AG04450 (cell line): ENCODE measurements at places on chromosomes 3 and 15.

GRCh38 chr15:35182841-35183479, 97.9 kb upstream of the NANOGP8 start:
- DNase-seq: no peak

- no peak for DNase-seq
These were observed 68.7 kb upstream of the ADAMTS9 start for GRCh38 chr3:64756398-64756986.

DNA sequence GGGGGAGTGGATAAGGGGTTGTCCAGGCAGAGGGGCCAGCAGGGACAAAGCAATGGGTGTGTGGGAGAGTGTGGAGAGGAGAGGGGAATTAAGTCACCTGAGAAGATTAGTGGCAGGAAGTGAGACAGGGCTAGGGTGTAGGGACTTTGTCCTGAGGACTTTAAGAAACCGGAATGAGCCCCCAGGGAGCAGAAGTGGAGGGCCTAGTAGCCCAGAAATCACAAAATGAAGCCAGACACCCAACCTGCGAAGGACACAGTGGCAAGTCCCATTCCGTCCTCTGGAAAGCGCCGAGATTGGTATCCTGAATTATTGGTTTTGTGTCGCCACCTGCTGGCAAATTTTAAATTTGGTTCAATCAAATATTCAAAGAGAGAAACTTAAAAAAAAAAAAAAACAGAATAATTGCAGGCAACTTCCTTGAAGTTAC, 78.0 kb upstream of the SLC25A36 start:
- DNase-seq: no peak

- DNase-seq: no peak
These were observed 257.7 kb upstream of the PROK2 start for GRCh38 chr3:72042397-72043203.

DNA sequence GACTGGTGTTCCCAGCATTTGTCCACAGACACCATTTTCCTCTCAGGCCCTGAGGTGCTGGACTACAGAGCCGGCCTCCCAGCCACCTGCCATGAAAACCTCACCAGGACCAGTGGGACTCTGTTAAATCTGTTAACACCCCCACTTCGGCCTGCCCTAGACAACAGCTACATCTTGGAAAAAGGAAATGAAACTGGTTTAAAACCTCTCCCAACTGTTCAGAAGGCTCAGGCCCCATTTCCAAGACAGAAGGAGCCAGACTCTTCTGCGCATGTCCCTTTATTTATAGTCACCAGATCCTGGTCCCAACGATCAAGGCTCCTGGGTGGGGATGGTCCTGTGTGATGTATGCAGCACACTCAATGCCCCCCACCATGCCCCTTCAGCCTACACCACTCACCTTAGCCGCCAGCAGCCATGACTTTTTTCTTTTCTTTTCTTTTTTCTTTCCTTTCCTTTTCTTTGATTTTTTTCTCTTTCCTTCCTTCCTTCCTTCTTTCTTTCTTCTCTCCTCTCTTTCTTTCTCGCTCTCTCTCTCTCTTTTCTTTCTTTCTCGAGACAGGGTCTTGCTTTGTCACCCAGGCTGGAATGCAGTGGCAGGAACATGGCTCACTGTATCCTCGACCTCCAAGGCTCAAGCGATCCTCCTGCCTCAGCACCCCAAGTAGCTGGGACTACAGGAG, 25.5 kb upstream of the FLNB start:
- DNase-seq: no peak

DNA sequence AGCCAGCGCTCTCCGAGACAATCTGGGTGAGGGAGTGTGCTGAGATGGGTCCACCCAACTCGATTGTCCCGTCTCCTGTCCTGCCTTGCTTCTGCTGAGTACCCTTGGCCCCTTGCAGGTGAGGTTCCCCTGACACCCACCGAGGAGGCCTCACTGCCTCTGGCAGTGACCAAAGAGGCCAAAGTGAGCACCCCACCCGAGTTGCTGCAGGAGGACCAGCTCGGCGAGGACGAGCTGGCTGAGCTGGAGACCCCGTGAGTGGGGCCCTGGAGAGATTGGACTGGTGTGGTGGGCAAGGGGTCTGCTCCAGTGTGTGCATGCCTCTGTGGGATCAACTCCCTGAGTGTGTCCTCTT, 23.6 kb downstream of the NBEAL2 start:
- no peak for DNase-seq

DNA sequence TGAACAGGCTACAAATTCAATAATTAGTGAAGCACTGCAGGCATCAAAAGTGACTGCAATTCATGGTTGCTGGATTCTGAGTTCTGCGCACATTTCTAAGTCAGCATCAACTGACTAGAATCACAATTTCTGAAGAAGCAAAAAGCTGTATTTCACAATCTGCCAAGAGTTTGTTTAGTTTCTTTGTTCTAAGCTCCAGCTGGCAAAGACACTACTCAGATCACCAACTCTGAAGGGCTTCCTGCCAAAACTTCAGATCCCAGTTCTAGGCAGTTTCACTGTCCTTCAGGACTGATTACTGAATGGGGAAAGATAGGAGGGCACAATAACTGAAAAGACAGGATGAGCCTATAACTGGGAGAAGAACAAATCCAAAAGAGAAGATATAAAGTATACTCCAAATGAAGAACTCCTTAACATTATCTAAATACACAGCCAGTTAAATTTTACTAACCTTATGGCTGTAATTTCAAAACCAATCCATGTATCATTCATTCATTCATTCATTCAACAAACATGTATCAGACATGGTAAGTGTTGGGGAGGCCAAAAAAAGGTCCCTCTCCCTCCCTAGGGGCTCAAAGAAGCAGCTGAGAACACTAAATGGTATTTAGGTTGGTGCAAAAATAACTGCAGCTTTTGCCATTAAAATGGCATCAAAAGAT, 17.1 kb downstream of the TJP1 start:
- peak; percentile 47 for DNase-seq

GRCh38 chr15:26661748-26662147, 111.1 kb downstream of the GABRB3 start:
- DNase-seq: no peak

DNA sequence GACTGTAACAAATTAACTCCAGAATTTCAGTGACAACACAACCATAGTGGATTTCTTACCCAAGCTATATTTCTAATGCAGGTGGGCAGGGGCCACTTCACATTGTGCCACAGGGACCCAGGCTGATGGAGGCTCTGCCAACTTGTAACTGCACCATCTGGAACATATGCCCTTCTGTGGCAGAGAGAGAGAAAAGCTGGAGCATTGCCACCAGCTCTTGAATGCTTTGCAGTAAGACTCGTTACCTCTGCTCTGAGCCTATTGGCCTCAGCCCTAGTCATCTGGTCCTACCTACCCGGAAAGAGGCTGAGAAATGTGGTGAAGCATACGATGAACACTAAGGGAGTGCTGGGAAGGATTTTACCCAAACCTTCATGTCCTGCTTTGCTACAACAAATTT, 587.1 kb downstream of the ZNF385D start:
- no peak for DNase-seq

- no peak for DNase-seq
These were observed 24.6 kb upstream of the DMXL2 start for GRCh38 chr15:51647128-51647562.

DNA sequence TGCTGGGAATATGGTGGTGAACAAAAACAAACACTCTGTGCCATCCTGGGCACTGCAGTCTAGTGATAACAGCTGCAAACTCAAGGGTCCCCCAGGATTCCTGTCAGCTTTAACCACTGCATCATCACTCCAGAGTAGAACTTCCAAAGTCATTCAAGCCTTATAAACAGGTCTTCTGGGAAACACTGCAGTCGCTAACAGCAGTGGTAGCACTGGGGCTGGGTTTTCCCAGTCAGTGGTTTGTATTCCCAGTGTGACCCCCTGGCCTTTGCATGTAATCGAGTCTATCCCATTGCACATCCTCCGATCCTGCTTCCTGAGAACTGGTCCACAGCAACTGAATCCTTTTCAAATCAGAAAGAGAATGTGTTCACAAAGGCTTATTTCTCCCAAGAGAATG, 623.5 kb downstream of the EDEM1 start:
- no peak for DNase-seq

GRCh38 chr15:21260966-21261395, 179.3 kb downstream of the POTEB3 start:
- DNase-seq: no peak

DNA sequence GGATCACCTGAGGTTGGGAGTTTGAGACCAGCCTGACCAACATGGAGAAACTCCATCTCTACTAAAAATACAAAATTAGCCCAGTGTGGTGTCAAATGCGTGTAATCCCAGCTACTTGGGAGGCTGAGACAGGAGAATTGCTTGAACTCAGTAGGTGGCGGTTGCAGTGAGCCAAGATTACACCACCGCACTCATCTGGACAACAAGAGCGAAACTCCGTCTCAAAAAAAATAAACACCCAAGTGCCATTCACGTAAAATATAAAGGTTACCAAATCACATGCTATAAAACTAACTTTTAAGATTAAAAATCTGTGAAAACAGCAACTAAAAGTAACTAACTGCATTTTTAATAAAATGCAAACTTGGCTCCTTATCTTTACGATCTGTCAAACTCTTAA, 8.9 kb downstream of the TRIM59 start:
- DNase-seq: no peak

DNA sequence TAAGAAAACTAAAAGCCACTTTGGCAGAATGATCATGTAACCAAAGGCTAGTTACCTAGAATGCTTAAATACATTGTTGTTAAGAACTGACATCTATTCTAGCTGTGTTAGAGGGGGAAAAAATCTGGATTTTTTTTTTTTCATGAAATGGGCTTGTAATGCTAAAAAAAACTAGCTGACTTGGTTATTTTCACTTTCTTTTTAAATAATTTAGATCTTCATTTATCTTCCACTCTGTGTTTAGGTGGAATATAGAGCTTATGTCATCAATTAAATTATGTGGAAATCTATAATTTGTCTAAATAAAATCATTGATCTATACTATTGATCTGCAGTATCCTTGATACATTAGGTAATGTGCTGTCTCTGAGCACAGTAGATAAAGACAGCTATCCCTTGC, 217.4 kb downstream of the TCF12 start:
- DNase-seq: no peak

- DNase-seq: no peak
These were observed 20.1 kb upstream of the ZCWPW2 start for GRCh38 chr3:28328188-28329151.

GRCh38 chr3:146387566-146387965, 81.8 kb downstream of the PLSCR2 start:
- DNase-seq: no peak

DNA sequence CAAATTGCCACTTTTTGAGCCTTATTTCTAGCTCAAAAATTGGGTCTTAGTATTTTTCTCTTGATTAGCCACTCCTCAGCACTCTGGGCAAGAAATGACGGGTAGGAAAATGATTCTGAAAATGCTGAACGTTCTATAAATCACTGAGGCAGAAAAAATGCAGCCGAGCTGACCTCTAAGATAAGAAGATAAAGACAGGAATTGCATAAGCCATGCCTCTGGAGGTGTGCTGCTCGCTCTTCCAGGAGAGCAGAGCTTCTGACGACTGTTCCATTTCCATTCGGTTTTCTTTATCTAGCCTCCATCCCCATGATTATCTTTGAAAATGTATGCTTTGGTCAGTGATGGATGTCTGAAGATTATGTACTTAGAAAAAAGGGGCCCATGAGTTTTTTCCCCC, 558.8 kb upstream of the ADAMTS9 start:
- no peak for DNase-seq

DNA sequence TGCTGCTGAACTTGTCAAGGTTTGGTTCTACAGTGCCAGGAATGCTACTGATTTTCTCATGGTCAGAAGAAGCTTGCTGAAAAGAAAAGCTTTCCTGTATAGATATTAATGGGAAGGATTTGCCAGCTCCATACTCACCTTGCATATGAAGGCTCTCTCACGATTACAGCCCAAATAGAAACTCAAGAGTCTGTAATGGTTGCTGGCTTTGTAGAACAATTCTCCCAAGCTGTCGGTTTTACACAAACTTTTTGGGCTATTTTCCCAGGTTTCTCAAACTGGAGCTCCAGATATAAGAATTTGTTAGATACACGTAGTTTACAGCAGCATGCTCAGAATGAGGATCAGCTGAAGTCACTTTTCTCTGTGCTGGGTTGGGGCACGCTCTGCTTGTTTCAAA, 30.1 kb upstream of the LRRC3B start:
- no peak for DNase-seq

GRCh38 chr3:157064402-157064801, 95.5 kb downstream of the CCNL1 start:
- DNase-seq: no peak

DNA sequence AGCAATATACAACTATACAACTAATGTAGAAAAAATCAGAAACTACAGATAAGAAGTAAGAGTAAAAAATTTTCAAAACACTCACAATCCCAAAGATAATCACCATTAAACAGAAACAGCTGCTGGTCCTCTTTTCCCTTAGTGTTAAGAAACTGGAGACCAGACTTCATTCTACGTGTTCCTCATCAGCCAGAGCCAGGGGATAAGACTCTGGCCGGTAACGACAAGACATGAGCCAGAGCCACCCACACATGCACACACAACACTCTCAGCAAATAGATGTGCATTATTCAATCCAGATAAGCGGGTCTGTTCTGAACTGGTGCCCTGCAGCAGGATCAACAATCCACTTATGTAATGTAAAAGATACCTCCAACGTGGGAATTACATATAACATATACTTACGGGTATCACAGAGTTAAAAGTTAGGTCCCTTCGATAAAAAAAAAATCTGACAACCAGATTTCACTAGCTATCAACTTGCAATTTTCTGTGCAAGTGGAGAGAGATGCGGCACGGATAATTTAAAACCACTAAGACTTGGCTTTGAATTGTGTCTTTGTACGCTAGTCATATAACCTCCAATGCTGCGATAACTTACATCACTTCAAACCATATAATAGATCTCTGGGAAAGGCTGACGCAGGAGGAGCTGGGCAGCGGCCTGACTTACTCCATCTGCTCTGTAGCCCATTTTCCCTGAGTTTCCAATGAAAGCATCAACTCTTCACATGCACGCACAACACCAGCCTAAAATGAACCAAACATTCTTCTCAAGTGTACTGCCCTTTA, 17.8 kb downstream of the PRICKLE2 start:
- DNase-seq: no peak

GRCh38 chr3:152056987-152057386, 183.5 kb downstream of the SUCNR1 start:
- DNase-seq: no peak

DNA sequence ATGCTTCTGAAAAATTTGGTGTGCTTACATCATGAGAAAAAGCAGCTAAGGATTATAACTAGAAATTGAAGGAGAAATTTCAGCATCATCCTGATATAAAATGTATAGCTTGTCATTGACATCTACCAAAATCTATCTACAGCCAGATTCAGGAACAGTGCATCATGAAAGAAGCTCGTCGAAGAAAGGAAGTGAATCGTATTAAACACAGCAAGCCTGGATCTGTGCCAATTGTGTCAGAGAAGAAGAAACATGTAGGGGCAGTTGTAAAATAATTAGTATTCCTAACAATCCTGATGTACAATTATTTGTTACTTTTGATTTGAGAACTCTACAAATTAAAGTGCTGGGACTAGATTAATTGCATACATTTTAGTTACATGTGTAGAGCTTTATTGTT, 37.2 kb downstream of the AP4E1 start:
- DNase-seq: no peak

DNA sequence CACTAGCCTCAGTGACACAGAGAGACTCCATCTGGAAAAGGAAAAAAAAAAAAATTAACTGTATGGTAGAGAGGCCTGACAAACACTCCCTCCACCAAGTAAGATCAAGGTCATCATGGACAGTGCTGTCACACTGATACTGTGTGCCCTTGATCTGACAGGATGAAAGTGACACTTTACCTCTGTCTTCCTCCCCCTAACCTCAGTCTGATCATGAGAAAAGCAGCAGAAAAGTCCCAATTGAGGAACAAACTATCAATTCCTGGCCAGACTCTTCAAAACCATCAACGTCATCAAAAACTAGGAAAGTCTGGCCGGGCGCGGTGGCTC, 26.7 kb downstream of the PGPEP1L start:
- DNase-seq: no peak
